Central memory CD4-positive, alpha-beta T cell (primary cell): ENCODE measurements at places on chromosomes 16 and 17.

GRCh38 chr17:9529033-9529700, 46.5 kb downstream of the STX8 start:
- no peak for DNase-seq

DNA sequence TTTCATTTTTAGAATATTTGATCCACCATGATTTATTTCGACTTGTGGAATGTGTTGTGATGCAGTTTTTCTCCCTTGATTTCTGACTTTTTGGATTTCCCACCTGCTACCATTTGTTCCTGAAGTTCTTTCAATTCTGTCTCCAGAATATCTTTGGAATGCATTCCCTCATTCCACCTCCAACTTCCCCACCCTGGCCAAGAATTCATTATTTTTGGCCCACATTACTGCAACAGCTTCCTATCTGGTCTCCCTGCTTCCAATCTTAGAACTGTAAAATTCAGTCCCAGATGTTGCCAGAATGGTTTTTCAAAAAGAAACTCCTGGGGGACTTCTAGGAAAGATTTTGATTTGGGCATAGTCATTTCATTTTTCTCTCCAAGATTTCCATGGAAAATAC, 182.3 kb upstream of the HS3ST4 start:
- no peak for DNase-seq

DNA sequence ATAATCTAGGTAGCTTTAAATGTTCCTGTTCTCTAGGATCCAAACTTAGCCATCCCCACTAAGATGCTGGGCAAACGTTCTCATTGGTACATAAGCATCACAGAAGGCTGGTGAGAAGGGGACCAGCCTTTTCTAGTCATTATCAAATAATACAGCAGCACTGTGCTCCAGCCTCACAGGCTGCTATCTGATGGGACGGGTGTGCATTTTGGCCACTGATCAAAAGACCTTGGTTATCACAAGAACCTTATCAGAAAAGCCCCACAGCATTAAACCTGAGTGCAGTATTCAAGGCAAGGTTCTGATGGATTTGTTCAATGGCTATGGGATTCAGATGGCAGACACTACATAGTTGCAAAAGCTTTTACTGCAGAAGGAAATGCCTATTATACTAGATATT, 19.1 kb upstream of the KPNB1 start:
- DNase-seq = no peak

- DNase-seq = no peak
These were observed 247.0 kb downstream of the CHD9NB start for GRCh38 chr16:52805559-52806168.

DNA sequence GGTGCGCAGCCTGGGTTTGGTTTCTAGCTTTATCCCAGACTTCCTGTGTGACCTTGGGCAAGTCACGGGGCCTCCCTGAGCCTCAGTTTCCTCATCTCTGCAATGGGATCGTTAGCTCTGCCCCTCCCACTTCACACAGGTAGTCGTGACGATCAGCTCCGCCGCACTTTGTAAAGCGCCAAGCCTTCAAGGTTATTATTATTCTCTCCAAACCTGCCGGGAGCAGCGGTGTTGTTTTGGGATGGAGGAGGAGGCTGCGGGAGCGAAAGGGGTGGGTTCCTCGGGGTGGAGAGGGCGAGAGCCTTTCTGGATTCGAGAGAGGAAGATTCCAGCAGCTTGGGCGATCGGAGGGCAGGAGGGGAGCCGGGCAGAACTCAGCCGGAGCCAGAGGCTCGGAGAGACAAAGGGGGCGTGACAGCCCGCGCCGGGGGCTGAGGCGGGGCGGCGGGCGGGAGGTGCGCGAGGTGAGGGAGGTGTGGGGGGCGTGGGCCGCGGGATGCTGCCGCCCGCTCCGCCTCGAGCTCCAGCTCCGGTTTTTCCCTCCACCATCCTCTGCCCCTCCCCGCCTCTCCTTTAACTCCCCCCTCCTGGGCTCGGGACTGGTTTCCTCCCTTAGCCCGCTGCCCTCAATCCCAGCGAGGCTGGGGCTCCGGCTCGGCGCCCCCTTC, at the start of gene EFNB3:
Gene EFNB3, plus strand, starts transcription at position 602 of the 668 bp plus-strand sequence. CDS start 397 bp downstream, outside the sequence.
- no peak for DNase-seq
